ENCODE measurements at places on chromosomes 16 and 17. TPM values are rescaled to one million over a fixed set of nuclear protein-coding genes. Genes with fewer than 3 reads are reported as not detected.

GRCh38 chr17:73645050-73645871 lies 1.0 kb upstream of the SDK2 start:
- DNase-seq = peak; percentile 50

GRCh38 chr17:42311240-42312034 lies 23.1 kb downstream of the STAT5A start:
- DNase-seq = no peak

DNA sequence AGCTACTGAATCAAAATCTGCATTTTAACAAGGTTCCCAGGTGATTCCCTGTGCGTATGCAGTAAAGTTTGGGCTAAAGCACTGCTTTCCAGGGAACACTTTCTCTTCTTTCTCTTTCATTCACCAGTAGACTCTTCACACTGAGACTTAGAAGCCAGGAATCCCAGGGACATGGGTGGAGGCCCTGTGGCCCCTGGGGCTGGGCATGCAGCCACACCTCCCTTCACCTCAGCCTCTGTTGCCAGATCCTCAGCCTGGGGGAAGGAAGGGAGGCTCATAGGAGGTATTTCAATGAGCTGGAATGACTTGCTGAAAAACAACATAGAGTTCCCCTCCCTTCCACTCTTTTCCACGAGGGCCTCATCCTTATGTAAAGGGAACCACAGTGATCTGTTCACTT lies 1.2 kb downstream of the G6PC3 start:
- no peak for DNase-seq

Gene TIMP2
- total RNA-seq = not detected

Gene HSD17B1
- 2.2 TPM for total RNA-seq

All from OCI-LY7 (cell line).